GM04503 (cell line): ENCODE measurements at places on chromosomes 1 and 21.

DNA sequence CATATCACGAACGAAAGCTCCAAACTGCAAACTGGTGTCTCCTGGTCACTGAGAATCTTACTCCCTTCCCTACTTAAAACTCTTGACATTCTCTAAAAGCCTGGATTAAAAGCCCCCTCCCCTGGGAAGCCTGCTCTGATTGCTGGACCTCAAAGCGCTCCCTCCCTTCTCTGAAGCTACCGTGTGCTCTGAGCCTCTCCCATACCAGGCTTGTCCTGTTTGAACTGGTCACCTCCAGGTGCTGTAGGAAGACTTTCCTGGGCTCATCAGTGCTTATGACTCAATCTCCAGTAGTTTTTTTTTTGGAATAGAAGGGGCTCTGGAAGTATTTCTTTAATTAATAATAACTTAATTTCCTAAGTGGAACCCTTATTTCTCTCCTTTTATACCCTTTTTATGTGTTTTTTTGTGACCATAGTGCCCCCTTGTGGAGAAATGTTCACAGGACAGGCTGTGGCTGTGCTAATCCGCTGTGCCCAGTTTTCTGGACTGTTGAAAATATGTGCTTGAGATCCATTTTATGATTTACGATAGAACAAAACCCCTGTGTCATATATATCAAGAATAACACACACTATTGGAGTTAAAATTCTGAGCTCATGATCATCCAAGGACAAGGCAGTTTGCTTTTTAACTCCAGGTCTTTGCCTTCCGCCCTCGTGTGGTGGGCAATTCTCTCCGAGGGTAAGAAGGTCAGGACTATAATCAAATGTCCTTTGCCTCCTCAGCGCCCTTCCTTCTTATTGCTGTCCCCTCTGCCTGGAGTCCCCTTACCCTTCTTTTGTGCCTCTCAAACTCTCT, 16.9 kb downstream of the MTARC1 start:
- DNase-seq, result no peak

GRCh38 chr1:38444311-38444710, 397.7 kb upstream of the POU3F1 start:
- peak; percentile 29 for DNase-seq

GRCh38 chr1:6930732-6931300, 145.6 kb downstream of the CAMTA1 start:
- no peak for DNase-seq

- peak; percentile 91 for DNase-seq
These were observed 153.4 kb downstream of the FMN2 start for GRCh38 chr1:240244968-240245628.

DNA sequence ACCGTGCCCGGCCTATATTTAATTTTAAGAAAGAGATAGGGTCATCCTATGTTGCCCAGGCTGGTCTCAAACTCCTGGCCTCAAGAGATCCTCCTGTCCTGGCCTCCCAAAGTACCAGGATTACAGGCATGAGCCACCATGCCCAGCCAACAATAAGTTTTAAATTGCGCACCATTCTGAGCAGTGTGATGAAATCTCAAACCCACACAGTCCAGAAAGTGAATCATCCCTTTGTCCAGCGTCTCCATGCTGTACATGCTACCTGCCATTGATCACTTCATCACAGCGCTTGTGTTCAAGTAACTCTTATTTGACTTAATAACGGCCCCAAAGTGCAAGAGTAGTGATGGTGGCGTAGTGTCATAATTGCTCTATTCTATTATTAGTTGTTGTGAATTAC, 75.4 kb downstream of the APP start:
- DNase-seq, result no peak

DNA sequence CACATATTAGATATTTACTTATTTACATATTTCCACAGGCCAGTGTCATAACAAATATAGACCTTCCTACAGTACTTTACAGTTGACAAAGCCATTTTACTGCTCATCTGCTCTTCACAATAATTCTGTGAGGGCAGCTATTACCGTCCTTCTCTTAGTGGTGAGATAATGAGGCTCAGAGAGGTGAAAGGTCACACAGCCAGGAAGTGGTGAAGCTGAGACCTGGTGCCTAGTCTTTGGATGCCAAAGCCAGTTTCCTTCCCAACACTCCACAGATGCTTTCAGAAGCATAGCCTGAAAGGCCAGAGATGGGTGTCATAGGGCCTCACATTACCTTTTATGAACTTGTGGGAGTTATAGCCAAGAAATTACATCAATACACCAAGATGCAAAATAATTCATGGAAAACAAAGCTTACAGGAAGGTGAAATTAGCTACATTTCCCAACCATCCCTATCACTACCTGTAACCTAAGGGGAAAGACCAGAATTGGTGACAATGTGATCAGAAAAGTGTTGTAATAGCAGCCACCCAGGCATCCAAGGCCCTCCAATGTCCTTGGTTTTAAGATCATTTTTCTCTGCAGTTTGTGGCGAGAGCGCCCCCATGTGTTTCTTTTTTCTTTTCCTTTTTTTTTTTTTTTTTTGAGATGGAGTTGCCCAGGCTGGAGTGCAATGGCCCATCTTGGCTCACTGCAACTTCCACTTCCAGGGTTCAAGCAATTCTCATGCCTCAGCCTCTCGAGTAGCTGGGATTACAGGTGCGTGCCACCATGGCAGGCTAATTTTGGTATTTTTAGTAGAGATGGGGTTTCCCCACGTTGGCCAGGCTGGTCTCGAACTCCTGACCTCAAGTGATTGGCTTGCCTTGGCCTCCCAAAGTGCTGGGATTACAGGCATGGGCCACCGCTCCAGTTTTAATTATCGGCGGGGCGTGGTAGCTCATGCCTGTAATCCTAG, 26.5 kb upstream of the RPL11 start:
- DNase-seq, result peak; percentile 3

GRCh38 chr1:114126261-114127095, 27.2 kb downstream of the SYT6 start:
- no peak for DNase-seq

DNA sequence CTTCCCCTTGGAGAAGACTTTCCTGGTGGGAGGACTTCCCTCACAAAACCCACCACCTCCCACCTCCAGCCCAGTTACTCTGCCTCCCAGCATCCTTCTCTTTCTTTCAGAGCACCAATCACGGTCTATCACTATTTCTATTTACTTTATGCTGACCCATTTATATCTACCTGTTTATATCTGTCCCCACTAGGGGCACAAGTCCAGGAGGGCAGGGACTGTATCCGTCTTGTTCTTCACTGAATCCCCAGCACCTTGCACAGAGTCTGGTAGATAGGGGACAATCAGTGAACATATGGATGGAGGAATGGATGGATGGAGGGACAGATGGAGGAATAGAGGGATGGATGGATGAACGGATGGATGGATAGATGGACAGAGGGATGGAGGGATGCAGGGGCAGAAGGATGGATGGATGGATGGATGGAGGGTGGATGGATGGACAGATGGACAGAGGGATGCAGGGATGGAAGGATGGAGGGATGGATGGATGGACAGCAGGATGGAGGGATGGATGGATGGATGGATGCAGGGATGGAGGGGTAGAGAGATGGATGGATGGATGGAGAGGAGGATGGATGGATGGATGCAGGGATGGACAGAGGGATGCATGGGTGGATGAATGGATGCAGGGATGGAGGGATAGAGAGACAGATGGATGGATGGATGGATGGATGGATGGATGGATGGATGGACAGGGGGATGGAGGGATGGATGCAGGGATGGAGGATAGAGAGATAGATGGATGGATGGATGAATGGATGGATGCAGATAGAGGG, 5.5 kb downstream of the C1QB start:
- no peak for DNase-seq

GRCh38 chr1:117176579-117176978, 34.1 kb downstream of the VTCN1 start:
- DNase-seq, result no peak

- DNase-seq, result no peak
These were observed 127.8 kb downstream of the GABPA start for GRCh38 chr21:25862596-25862995.

DNA sequence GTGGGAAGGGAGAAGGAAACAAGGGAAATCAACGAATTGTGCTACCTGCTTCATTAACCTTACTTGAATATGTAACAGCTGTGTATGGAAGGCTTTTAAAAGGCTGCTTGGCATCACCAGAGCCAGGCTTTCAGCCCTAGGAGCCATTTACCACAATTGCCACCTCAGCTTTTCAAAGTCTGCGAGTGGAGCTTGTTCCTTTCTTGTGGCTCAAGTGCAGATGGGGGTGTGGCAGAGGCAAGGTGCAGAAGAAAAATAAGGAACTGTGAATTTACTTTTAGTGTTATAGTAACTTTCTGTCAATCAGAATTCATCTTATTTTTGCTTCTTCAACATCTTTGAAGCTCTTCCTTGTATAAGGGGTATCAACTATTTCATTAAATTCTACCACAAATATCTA, 17.6 kb downstream of the CLCA2 start:
- no peak for DNase-seq

GRCh38 chr1:234836776-234837357, 226.9 kb upstream of the IRF2BP2 start:
- no peak for DNase-seq

DNA sequence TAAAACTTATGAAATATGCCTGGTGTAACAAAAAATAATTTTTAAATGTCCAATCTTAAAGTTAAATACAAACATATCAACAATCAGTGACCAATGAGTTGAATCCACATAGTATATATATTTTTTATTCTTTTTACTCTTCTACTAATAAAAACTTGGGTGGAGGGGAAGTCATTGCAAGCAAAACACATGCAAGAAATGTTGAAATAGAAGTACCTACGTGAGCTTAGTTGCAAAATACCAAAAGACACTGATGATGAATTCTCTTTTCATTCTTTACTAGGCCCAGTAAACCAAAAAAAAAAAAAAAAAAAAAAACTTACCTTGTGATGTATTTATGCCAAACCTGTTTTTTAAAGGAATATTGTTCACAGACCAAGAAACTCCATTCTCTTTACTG, 26.4 kb upstream of the PLA2G4A start:
- no peak for DNase-seq

DNA sequence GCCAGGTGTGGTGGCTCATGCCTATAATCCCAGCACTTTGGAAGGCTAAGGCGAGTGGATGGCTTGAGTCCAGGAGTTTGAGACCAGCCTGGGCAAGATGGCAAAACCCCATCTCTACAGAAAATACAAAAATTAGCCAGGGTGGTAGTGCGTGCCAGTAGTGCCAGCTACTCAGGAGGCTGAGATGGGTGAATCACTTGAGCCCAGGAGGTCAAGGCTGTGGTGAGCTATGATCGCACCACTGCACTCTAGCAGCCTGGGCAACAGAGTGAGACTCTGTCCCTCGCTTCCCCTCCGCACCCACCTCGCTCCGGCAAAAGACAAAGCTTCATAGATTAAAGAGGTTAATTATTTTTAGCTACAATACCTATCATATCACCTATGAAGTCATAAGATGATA, 100.0 kb downstream of the HHAT start:
- no peak for DNase-seq

GRCh38 chr1:109786531-109787021, 22.9 kb upstream of the EPS8L3 start:
- no peak for DNase-seq

DNA sequence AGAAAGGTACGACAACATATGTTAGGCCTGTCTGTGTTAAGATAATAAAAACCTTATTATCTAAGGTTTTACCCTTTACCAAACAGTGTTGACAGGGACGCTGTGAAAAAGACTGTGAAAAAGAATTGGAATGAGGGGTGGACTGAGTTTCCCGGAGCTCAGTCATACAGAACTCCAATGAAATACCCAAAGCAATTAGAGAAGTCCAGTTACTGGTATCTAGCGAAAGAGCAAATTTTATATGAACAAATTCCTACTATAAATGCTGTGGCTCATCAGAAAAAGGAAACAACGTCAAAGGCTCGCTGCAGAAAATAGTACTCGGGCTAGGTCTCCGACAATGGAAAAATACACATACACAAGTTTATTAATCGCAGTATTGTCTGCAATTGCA, 708 bp upstream of the RBBP5 start:
- DNase-seq, result no peak

- no peak for DNase-seq
These were observed 258 bp downstream of the CCT3 start for GRCh38 chr1:156337888-156338179.

- no peak for DNase-seq
These were observed 2.5 kb downstream of the LBR start for GRCh38 chr1:225425201-225425786.

- no peak for DNase-seq
These were observed 106.3 kb upstream of the TMEM51 start for GRCh38 chr1:15047237-15047636.

DNA sequence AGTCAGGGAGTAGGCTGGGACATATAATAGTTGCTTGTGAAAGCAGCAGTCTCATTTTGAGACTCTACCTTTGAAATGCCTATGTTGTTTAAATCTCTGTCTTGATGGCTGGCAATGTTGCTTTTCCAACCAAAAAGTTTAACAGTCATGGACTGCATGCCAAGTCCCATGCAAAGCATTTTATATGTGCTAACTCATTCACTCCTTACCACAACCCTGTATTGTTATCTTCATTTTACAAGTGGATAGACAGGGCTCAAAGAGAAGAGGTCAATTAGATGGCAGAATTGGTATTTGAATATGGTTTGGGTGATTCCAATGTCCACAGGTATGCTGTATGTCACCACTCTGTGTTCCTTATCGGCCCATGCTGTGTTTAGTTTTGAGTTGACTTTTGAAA, 331.4 kb upstream of the USP24 start:
- no peak for DNase-seq

- DNase-seq, result no peak
These were observed 12.3 kb upstream of the IL22RA1 start for GRCh38 chr1:24155011-24155782.

DNA sequence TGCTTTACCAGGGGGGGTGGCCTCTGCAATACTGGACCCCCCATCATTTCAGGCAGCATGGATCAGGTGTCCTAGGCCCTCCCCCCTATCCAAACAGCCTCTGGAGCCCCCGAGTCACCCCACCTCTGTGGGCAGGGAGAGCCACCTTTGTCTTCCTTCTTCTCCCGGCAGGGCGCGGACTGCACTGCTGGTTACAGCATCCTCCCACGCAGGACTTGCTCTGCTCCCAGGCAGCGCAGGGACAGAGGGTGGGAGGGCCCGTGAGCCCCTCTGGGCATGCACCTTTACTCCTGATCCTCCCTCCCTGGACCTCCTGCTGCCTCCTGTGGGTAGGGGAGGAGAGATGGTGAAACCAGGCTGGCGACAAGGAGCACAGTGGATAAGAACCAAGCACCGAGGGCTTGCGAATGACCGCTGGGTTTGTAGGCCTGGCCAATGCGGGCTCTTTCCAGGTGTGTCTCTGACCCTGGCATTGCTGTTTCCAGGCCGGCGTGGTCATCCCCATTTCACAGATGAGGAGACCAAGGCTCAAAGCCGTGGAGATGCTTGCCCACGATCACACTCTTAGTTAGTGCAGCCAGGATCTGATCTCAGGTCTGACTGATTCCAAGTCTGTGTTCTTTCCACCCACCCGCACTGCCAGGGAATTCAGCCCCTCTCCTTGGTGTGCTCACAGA, 73.6 kb upstream of the TARDBP start:
- no peak for DNase-seq

- DNase-seq, result no peak
These were observed 520.9 kb upstream of the PKN2 start for GRCh38 chr1:88163187-88163586.

DNA sequence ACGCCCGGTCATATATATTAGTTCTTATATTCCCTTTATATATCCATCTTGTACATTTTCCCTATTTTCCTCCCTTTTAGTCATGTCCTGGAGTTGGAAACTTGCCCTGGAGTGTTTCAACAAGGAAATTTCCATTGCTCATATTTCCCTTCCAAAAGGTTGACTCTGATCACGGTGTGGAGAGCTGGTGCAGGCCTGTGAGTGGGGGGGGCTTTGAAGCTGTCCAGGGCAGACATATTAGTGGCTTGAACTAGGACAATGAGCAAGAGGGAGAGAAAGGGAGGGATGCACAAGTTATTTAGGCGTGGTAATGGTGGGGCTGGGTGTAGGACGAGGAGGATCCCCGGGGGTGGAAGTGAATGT, 30.4 kb upstream of the TMEM61 start:
- no peak for DNase-seq
